ENCODE measurements at places on chromosomes 13 and 19.

- no peak for DNase-seq
These were observed 10.1 kb downstream of the YIPF2 start for GRCh38 chr19:10918359-10918758.

GRCh38 chr13:99085808-99086266, 108.0 kb upstream of the DOCK9 start:
- no peak for DNase-seq

DNA sequence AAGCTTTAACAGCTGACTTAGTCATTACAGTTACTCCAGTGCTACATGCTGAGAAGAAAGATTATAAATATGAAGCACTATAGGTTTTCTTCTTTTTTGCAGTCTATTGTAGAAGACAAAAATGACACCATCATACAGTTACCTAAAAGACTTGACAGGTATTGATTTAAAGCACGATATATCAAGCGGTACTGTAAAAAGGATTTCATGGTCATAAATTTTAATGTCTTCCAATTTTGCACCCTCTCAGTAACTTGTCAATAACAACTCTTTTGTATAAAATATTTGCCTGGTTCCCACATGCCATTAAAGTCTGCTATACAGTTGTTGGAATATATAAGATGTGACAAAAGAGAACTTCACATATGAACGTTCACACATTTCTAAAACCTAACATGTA, 102.8 kb downstream of the ZIC5 start:
- DNase-seq, result no peak

DNA sequence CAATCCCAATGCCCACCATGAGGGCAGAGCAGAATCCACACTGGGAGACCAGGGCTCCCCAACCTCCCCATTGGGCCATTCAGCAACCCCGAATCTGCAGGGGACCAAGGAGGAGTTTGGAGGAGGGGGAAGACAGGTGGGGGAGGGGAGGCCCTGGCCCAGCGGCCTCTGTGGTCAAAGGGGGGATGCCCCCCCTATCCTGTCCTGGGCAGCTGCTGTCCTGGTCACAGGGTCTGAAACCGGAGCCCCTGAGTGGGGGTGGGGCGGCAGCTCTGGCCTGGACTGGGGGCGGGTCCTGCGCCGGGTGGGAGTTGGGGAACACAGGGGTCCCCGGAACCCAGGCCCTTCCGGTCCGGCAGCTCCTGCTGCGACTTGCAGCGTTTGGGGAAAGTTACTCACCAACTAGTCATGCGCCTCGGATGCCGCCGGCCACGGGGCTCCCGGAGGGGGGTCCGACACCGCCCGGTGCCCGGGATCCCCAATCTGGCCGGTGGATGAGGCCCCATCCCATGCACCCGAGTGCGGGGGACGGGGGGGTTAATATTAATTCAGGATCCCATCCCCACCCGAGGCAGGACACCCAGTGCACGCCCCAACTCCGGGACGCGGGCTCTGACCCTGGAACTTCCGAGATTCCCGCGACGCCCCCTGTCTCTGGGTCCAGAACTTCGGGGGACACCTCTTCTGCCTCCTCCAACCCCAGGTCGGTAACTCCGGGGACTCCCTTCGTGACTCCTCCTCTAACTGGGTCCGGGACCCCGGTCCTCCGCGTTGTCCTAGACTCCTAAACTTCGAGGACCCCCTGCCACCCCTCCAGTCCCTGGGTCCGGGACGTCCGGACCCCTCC, 872 bp downstream of the HOMER3 start:
- DNase-seq, result no peak

DNA sequence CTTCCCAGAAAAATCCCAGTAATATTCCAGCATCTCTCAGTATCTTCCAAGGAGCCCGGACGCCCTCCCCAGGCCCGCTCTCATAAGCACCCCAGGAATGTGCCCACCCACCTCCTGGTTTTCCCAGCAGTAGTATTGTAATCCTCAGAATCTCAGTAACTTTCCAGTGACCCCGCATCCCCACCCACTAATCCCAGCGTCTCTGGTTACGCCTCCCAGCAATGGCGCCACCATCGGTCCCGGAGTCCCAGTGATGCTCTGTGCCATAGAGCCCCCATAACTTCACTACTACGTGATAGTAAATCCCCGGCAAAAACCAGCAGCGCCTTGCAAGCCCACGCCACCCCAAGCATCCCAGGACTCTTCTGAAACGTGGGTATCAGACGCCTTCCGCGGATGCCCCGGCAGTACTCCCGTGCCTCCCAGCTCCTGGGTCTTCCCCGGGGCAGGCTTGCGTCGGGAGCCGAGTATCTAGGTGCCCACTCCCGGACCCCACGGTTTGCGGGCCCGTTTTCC, 928 bp upstream of the PNPLA6 start:
- peak; percentile 44 for DNase-seq

- DNase-seq, result no peak
These were observed 27.5 kb downstream of the MICU2 start for GRCh38 chr13:21576426-21576825.

- no peak for DNase-seq
These were observed 834 bp downstream of the NKPD1 start for GRCh38 chr19:45159971-45160324.

DNA sequence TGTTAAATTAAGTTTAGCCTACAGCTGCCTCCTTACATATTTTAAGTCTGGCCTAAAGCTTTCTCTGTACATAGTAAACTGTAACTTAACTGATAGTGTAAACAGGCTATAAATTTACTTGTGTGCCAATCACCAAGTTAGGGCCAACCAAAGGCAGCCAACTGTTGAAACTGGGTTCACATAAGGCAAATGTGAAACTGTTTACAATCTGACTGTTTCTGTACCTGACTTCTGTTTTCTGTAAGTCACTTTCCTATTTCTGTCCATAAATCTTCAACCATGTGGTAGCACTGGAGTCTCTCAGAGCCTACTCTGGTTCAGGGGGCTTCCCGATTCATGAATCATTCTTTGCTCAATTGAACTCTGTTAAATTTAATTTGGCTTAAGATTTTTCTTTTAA, 103.1 kb downstream of the RAP2A start:
- no peak for DNase-seq

All from stimulated activated CD4-positive, alpha-beta T cell treated with anti-CD3 and anti-CD28 coated beads, Interleukin-12 subunit alpha, Interleukin-12 subunit beta, amount 100 ng/mL, for 48 hours (primary cell).